AG08396 (cell line): ENCODE measurements at places on chromosomes 6 and 20.

- no peak for DNase-seq
Observed at GRCh38 chr6:168250250-168250649, 69.3 kb downstream of the DACT2 start.

- DNase-seq = no peak
Observed at GRCh38 chr6:88262332-88262731, 96.2 kb upstream of the CNR1 start.

DNA sequence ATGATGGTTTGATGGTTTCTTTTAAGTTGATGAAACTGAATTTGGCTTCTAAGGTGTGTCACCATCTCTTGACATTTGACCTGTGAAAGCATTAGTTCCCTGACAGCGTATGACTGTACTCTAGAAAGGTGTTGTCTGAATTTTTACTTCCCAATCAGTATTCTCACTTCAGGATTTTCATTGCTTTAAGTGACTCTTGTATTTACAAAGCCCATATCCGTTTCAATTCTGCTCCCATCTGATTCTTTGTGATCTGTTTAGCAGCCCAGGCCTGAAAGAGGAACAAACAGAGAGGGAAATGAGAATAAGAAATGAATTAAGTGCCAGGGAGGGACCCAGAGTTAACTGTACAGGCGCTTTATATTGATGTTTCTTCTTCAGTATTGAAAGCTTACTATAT, 73.7 kb downstream of the FARS2 start:
- no peak for DNase-seq

- no peak for DNase-seq
Observed at GRCh38 chr6:170449835-170450753, 103.0 kb downstream of the PSMB1 start.

GRCh38 chr20:2761885-2762284, 38.5 kb downstream of the CPXM1 start:
- peak; percentile 4 for DNase-seq

- no peak for DNase-seq
Observed at GRCh38 chr6:42423244-42423643, 28.5 kb downstream of the TRERF1 start.

- DNase-seq = peak; percentile 98
Observed at GRCh38 chr6:32195652-32195901, 3.1 kb upstream of the GPSM3 start.

DNA sequence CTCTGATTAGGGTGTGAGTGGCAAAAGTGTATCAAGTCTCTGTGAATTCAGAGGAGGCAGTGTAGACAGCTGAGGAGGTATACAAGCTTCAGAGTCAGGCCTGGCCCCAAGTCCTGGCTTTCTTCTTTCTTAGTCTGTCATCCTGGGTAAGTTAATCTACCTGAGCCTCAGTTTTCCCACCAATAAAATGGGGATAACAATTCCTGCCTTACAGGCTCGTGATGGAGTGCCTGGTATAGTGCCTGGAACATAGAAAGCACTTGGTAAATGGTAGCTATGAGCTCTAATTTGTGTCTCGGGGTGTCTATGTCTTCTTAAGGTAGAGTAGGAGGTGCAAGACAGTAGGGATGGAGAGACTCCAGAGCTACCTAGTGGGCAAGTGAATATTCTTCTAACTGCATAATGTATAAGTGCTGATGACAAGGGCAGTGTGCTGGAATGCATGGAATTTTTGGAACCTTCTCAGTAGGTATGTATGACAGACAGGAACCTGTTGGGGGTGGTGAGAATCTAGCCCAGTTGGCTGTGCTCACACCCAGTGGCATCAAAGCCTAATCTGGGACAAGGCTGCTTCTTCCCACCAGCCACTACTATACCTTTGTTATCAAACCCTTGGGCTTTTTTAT, 4.0 kb upstream of the SCUBE3 start:
- DNase-seq = no peak

- peak; percentile 80 for DNase-seq
Observed at GRCh38 chr20:3238616-3239025, 369 bp downstream of the SLC4A11 start.

DNA sequence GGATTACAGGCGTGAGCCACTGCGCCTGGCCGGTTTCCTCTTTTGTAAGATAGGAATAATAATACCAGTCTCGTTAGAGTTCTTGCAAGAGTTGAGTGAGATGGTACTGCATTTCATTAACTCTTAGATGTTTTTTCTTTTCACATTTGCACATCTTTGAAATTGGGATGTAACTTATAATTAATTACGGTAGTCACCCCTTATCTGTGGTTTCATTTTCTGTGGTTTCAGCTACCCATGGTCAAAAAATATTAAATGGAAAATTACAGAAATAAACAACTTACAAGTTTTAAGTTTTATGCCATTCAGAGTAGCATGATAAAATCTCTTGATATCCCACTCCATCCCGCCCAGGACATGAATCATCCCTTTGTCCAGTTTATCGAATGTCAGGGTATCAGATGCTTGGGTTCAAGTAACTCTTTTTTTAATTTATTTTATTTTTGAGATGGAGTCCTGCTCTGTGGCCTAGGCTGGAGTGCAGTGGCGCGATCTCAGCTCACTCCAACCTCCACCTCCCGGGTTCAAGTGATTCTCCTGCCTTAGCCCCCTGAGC, 15.4 kb downstream of the PTK7 start:
- DNase-seq = no peak

GRCh38 chr6:28266962-28267694, at the start of gene ZSCAN26:
Gene ZSCAN26, plus strand, starts transcription at chr6:28267143. Its CDS starts 4,777 bp downstream, at chr6:28271920.
- DNase-seq = peak; percentile 79

- peak; percentile 68 for DNase-seq
Observed at GRCh38 chr20:51434580-51435247, 107.8 kb downstream of the NFATC2 start.

DNA sequence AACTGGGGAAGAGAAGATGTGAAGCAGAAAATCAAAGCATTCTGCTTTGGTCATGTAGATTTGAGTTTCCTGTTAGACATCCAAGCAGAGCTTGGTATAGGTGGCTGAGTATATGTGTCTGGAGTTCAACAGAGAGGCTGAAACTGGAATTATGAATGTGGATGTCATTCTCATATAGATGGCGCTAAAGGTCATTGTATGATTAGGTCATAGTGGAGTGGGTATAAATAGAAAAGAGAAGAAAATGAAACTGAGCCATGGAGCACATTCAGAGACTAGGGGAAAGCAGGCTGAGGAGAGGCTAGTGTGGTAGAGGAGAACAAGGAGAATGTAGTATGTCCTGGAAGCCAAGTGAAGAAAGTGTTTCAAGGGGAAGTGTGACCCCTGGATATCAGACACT, 295.6 kb upstream of the PLN start:
- DNase-seq = no peak

- DNase-seq = no peak
Observed at GRCh38 chr6:118318648-118319047, 229.4 kb upstream of the PLN start.

- DNase-seq = no peak
Observed at GRCh38 chr6:158856261-158856660, 37.1 kb upstream of the EZR start.

- no peak for DNase-seq
Observed at GRCh38 chr6:151381722-151382121, 9.6 kb downstream of the ZBTB2 start.

GRCh38 chr20:45157962-45158361, 16.7 kb upstream of the PI3 start:
- DNase-seq = no peak

- DNase-seq = no peak
Observed at GRCh38 chr6:144317736-144318135, 32.6 kb downstream of the UTRN start.

DNA sequence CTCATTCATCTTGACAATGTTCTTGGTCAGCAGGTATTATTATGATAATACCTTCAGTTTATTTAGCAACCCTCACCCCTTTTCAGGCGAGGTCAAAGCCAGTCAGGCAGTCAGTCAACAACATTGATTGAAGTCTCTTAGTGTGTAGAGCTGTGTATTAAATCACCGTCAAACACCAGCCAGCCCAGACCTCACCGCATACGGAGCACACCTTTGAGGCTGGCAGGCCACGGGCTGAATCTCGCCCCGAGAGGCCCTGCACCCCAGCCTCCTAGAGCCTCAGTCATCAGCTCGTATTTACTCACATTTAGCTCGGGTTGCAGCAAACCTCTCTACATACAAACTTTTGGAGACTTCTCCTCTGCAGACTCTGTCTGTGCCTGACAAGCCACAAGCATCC, 36.0 kb upstream of the FOXA2 start:
- no peak for DNase-seq

DNA sequence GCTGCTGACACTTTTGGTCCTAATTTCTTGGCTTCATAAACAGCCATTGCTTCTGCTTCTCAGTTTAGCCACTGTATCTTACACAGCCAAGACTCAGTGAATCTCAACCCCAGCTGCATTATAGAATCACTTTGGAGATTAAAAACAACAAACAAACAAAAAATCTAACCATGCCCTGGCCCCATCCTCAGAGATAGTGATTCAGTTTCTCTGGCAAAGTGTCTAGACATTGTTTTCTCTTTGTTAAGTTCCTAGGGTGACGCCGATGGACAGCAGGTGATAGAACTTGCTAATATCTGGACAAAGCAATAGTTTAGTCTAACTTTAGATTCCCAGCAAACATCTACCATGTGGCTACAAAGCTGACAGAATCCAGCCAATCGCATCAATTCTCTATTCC, 2.9 kb downstream of the ADGRF5 start:
- DNase-seq = no peak

- DNase-seq = peak; percentile 8
Observed at GRCh38 chr6:137496909-137497720, 2.9 kb upstream of the OLIG3 start.

- no peak for DNase-seq
Observed at GRCh38 chr6:79810871-79811270, 136.5 kb downstream of the ELOVL4 start.

GRCh38 chr6:22099923-22100322, 196.9 kb downstream of the PRL start:
- no peak for DNase-seq

DNA sequence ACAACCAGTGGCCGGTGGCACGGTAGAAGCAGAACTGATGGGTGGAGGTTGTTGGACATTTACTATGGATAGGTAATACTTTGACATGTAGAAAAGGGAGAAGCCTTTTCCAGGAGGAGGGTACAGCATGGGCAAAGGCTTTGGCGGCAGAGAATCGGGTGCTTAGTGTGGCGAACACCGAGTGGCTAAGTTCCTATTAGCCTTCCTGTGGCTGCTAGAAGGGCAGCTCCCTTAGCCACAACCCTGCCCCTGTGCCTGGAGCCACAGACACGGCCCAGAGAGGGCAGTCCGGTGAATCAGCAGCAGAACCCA, 37.9 kb upstream of the TGM2 start:
- no peak for DNase-seq

GRCh38 chr6:130778946-130779657, 48.1 kb upstream of the SMLR1 start:
- DNase-seq = peak; percentile 62

- no peak for DNase-seq
Observed at GRCh38 chr6:109002051-109002697, 92.5 kb downstream of the SESN1 start.

DNA sequence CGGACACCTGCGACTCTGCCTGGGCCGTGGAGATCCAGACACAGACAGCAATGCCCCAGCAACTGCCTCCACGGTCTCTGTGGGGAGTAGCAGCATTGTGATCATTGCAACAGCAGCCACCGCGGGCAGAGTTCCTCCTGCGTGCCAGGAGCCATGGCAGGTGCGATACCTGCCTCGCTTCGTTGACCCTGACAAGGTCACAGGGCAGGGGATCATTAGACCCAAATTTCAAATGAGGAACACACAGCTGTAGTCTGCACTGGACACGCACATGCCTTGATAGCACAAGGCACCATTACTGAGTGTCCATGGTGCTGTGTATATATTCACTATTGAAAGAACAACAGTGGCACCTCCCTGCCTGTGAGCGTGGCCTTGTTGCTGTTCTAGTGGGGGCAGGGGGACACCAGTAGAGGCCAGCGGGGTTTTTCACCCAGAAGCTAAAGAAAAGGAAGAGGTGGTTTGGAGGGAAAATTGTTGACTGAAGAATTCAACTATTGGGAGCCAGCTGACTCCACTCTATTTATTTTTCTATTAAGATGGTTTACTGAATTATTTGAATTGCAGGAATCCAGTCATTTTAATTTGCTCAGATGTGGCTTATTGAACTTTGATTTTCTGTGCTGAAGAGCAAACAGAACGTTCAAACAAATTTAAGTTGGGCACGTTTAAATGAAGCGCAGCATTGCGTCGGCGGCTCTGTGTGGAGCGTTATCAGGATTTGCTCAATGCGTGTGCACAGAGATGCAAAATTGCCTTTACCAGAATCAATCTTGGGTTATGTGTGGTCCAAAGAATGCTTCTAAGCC, 60.2 kb upstream of the RPS6KA2 start:
- no peak for DNase-seq

GRCh38 chr20:24790746-24791283, 158.3 kb upstream of the CST7 start:
- no peak for DNase-seq

GRCh38 chr20:10965936-10966470, 292.2 kb upstream of the JAG1 start:
- no peak for DNase-seq

- DNase-seq = no peak
Observed at GRCh38 chr6:28983838-28984237, 21.3 kb downstream of the ZNF311 start.

DNA sequence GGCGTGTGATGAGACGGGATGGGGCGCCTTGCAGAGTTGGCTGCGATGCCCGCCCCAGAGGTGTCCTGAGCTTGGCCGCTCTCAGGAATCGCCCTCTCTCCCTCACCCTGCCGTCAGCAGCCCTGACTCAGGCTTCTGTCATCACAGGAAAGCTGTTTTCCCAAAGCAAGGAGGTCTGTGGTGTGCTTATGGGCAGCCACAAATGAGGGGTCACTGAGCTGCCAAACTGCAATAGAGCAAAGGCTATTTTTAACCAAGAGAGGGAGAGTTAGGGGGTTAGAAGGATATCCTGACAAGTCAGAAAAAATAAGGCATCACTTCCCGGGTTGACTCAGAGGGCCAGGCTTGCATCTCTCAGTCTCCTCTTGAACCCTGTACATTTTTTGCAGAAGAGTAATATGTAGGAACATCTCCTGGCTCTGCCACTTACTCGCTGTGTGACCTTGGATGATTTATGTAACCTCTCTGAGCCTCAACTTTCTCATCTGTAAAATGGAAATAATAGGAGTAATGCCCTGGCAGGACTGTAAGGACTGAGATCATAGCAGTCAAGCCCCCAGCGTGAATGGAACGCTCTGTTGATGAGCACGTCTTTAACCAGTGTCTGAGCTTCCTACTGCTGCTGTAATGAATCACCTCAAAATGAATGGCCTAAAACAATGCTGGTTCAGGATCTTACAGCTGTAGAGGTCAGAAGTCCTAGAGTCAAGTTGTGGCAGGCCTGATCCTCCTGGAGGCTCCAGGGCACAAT, 181.9 kb downstream of the NFATC2 start:
- peak; percentile 83 for DNase-seq
